ENCODE measurements at places on chromosomes 12 and 14.

- DNase-seq: no peak
Observed at GRCh38 chr14:82667006-82667405, 1133.4 kb upstream of the SEL1L start.

GRCh38 chr12:104566244-104566993 is 109.7 kb downstream of the CHST11 start:
- no peak for DNase-seq

- DNase-seq: no peak
Observed at GRCh38 chr12:87782838-87783237, 246.4 kb downstream of the C12orf50 start.

DNA sequence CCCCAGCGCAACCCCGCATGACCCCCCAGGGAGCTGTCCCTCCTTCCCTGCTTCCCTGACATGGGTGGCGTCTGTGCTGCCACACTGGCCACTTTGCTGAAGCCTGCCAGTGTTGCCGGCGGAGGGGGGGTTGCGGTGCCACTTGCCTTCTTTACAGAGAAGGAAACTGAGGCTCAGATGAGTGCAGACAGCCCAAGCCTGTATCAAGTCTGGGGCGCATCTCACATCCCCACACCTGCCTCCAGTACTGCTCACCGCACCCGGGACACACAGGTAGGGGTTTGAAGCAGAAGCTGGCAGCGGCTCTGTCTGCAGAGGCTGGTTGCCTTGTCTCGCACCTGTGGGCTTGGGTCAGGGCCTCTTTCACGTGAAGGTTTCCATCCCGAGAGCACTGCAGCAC is 104.7 kb upstream of the RTL1 start:
- DNase-seq: no peak

GRCh38 chr14:90620568-90621077 is 195.6 kb downstream of the TTC7B start:
- no peak for DNase-seq

GRCh38 chr12:5258498-5258897 is 173.4 kb upstream of the NTF3 start:
- DNase-seq: no peak

DNA sequence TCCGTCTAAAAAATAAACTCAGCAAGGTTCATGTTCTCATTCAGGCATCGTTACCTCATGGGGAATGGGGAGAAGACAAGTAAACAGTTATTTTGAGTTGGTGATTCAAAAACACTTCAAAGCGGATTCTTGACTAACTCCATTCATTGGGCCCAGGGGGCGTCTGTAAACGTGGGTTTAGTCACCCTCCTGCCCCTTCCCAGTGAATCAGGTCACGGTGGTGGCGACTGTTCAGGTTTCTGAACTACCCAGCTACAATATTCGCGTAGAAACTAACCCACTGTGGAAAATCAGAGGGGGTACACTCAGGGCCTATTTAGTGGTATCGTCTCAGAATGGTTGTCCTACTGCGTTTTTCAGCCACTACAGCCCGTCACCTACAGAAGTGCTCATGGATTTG is 15.2 kb downstream of the OR6S1 start:
- no peak for DNase-seq

DNA sequence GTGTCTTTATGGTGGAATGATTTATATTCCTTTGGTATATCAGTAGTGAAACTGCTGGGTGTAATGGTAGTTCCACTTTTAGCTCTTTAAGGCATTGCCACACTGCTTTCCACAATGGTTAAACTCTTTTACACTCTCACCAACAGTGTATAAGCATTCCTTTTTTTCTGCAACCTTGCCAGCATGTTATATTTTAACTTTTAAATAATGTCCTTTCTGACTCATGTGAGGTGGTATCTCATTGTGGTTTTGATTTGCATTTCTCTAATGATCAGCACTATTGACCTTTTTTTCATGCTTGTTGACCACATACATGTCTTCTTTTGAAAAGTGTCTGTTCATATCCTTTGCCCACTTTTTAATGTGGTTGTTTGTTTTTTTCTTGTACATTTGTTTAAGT is 142.5 kb downstream of the MSRB3 start:
- DNase-seq: no peak

GRCh38 chr14:104093366-104094055 is 8.0 kb downstream of the ASPG start:
- DNase-seq: no peak

GRCh38 chr12:131072451-131073230 is 118.9 kb downstream of the ADGRD1 start:
- no peak for DNase-seq

DNA sequence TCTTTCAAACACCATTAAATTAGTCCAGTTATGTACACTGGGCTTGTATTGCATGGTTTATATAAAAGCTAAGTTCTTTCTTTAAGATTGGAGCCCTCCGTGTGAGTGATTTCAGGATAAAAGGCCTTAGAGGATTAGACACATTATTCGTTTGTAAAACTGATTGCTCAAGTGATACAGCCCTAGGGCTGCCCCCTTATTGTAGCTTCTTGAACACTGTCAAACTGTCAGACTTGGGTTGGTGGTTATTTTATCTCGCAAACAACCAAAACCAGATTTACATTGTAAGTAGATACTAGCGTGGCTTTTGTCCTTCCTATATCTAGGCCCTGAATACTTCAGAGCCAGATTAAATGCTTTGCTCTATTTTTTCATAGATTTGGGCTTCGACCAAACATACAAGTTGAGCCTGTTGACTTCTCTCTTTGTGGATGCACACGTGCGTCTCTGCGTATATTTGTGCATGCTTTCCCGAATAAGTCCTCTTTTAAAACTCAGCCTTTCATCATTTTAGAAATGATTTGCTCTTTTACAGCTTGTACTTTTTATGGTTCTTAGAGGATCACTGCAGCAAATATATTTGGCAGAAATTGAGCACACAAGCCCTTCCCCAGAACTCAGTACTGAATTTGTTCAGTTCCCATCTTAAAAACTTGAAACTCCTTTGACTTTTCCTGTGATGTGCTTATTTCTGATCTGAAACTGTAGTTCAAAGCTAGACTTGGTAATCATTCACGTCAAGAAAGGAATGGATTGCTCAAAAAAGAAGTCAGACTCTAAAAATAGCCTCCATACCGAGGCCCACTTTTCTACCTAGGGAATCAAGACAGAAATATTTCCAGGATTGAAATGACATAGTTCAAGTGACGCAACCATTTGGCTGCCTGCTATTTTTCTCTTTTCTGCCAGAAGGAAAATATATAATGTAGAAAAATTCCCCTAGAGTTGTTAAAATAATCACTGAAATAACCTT is 129.5 kb downstream of the ETV6 start:
- DNase-seq: no peak

DNA sequence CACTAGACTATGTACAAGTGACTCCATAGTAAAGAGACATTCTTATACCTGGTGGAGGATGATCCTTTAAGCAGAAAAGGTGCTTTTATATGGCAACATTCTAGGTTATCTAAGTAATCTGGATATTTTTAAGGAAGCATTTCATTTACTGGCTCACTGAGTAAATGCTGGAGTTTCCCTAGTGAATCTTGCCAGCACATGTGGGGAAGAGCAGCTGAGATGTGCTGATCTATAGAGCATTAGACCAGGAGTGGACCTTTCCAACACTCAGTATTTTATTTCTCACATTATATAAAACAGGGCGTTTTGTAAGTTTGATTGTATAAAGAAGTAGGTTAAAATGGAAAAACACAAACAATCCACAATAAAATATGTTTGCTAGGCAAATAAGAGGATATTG is 478.5 kb downstream of the ATP23 start:
- DNase-seq: no peak

DNA sequence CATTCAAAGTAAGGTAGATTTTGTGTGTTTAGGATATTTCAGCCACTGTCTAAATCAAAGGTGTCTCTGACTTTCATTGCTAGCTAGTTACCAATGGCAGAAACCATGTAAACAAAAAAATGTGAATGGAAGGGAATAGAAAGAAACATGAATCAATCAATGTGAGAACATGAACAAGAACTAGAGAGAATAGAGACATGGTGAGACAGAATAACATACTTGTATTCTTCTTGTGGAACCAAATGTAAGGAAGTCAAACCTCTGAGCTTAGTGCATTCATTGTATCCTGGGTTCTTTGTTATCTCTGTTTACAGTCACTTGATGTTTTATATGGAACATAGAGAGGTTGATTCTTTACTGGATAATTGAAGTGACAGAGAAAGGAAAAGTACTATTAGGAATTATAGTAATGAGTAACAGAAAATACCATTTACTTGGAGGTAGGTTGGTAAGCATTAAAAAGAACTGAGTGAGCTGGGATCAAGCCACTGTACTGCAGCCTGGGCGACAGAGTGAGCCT is 2.6 kb upstream of the WNK1 start:
- DNase-seq: no peak

DNA sequence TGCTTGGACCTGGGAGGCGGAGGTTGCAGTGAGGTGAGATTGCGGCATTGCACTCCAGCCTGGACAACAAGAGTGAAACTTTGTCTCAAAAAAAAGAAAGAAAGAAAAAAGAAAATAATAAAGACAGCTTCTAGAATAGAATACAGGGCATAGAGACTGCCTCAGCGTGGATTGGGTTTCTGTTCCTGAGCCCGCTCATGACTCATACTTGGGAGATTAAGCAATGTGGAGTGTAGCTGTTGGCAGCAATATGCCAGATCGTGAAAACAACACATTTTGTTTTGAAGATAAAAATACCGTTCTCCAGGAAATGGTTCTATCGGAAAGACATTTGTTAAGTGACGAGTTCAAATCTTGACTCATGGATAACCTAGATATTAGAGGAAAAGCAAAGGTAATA is 67.2 kb downstream of the GLT1D1 start:
- no peak for DNase-seq

- no peak for DNase-seq
Observed at GRCh38 chr12:70365648-70366518, at the start of gene KCNMB4. KCNMB4 (plus strand) TSS chr12:70366290; CDS start chr12:70366735, 445 bp downstream.

DNA sequence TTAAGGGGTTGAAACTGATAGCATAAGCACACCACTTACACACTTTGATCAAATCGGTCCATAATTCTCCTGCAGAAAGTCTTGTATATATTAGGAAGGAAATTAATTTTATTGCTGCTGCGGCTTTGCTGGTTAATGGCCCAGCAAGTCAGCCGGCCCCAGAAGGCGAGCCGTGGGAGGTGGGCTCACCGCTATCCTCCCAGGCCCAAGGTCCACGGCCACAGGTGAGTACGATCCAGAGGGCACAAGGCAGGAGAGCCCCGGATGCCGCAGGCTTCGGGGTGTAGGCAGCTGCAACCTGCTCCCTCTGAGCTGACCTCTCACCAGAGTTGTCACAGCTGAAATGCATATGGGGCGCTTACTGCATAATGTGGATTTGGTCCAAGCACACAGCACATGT is 165.7 kb downstream of the TBX5 start:
- no peak for DNase-seq

GRCh38 chr14:52360831-52361230 is 46.7 kb downstream of the PTGER2 start:
- no peak for DNase-seq

DNA sequence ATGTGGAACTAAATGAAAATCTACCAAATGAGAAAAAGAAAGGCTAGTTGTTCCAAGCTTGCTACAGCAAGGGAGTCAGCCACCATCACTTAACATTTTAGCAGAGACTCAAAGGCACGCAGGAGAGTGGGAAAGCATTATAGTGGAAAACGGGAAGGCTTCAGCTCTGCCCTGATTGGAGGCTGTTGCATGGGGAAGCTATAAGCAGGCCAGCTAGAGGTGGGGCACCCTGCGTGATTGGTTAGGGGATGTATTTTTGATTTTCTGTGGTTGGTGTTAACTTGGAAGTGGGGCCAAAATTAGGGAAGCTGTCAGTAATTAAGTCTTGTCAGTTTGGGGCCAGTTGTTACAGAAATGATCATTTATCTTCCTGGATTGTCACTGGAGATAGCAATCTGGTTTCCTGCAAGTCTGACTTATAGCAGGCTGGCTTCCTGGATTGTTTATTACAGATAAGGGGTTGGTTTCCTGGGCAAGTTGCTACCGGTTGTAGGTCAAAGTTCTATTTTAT is 93.9 kb downstream of the FAR2 start:
- no peak for DNase-seq

DNA sequence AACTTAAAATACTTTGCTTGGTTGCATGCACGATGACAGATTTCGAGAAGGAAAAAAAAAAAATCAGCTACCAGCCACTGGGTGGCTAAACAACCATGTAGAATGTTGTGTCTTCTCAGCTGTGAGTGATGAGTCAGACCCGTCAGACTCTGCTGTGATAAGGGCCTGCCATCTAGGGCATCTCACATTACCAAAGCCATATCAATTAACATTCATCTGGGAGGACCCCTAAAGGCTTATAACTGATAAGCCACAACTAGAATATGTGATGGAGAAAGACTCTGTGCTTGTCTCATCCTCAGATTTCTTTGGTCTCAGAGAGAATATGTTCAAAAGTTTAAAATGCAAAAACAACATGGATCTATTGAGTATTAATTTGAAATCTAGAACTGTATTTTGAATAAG is 111.5 kb downstream of the PAX9 start:
- DNase-seq: no peak

DNA sequence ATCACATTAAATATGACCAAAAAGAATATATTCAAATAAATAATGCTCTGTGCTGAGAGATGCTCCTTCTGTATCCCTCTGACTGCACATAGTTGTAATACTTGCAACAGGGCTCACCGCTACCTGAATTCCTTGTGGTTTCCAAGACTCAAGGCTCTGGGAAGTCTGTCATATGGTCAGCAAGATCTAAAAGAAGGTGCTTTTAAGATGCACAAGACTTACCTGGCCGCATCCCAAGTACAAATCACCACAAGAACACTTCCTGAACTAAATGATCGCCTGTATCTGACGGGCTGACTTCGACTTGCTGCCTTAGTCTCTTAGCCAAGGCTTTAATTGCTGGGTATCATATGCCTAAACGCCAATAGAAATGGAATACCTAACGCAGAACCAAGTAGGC is 67.2 kb downstream of the HECTD4 start:
- no peak for DNase-seq

DNA sequence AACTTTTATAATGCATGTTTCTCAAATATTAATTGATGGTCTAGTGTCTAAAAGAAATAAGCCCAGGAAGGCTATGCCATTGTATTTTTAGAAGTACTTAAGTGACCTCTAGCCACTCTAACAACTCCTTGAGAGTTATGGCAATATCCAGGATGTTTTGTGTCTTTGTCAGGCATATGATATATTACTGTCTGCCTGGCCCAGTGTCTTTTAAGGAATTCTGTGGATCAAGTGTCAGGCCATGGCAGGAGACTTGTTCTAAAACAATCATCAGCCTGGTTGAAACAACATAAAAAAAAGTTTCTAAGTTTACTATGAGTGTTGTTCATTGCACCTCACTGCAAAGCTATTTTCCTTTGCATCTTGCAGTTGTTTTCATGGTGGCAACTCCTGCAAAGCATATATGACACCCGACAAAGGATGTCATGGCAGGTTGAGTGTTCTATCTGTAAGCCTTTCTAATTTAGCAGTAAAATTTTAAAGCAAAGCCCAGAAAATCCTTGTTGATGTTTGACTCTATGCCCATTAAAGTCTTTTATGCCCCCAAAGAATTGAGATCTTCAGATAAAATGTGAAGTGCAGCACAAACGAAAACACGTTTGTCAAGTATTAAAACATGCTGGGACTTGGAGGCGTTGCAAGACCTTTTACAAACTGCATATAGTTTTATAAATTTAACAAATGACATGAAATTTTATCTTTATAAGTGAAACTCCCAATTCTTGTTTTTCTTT is 89.5 kb upstream of the SLC38A2 start:
- DNase-seq: no peak

- no peak for DNase-seq
Observed at GRCh38 chr12:203462-204260, 10.3 kb downstream of the SLC6A12 start.

GRCh38 chr12:62484233-62484632 is 17.6 kb downstream of the MON2 start:
- DNase-seq: no peak
